ENCODE measurements at places on chromosomes 11 and 22.

GRCh38 chr11:104005234-104005855 is 31.1 kb upstream of the DDI1 start:
- DNase-seq = no peak

DNA sequence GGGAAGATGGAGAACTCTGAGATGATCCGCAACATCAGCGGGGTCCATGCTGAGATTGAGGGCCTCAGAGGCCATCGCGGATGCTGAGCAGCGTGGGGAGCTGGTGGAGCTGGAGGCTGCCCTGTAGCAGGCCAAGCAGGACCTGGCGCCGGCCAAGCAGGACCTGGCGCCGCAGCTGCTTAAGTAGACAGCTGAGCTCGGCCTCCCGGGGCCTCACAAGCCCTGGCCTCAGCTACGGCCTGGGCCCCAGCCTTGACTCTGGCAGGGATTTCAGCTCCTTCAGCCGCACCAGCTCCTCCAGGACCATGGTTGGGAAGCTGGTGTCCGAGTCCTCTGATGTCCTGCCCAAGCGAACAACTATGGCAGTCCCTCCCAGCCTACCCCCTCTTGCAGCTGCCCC is 7.3 kb upstream of the RNASEH2C start:
- DNase-seq = no peak

DNA sequence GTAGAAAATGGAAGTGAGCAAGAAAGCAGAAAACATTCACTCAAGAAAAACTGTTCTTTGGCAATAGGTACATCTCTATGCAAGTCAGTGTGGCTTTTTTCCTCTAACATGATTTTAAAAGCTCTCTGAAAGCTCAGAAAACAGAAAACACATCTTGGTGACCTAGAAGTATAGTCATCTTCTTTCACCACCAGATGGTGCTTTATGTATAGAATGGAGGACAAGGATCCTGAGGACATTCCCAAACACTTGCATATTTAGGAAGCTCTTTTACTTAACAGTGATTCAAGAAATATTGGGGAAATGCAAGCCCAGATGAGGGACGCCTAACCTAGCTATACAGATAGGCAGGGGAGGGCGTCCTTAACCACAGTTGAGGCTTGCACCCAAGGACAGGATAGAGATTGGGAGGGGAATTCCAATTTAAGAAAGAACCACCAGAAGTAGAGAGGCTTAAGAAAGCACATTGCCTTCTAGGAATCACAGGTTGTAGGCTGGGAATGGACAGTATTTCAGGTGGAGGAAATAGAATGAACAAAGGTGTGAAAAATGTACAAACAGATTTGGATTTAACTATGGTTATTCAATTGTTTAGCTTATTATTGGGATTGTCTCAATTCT is 13.8 kb upstream of the CCDC81 start:
- peak; percentile 19 for DNase-seq

DNA sequence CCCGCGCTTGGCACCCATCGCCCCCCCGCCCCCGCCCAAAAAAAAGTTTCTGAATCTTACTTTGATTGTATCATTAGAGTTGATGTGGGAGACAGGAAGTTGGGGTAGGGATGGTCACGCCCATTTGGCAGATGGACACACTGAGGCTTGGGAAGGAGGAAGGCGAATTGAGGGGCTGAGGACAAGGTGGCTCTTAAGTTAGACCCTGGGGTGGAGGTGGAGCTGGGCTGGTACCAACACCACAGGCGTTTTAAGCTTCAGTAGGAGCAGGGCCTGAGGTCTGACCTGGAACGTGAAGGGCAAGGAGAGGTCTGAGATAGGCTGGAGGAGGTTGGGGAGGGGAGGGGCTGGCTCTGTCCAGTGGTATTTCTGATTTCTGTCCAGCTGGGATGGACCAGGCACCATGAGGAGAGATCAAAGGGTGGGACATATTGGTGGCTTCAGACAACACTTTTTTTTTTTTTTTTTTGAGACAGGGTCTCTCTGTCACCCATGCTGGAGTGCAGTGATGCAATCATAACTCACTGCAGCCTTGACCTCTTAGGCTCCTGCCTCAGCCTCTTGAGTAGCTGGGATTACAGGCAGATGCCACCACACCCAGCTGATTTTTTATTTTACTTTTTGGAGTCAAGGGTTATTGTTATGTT is 799 bp upstream of the CDC42BPG start:
- no peak for DNase-seq

GRCh38 chr11:119044708-119045107 is 12.3 kb downstream of the HYOU1 start:
- no peak for DNase-seq

DNA sequence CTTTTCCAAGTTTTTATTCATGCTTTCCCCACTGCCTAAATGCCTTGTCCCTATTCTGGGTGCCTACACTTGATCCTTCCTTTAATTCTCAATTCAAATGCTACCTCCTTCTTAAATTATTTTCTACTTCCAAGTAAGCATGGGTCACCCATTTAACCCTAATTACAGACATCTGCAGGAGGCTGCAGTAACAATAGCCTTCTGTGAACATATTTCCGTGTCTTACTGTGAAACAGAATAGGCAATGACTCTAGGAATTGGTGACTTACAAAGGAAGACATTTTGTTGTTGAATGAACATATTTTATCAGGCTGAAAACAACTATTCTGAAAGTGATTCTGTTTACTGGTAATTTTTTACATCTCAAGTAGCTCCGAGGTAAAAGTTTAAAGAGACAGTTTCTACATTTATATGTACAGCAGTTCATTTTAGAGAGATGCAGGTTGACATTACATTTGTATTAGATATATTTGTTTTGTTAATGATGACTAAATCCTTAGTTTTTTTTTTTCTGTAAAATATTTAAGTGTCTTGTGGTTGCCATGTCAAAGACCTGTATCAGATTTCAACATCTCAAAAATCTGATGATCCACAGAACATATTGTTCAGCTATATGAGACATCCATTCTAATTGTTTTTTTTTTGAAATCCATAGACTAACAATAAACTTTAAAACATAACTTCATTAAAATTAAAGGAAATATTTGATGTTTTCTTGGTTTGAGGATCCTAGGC is 316.8 kb downstream of the CASP12 start:
- DNase-seq = no peak

DNA sequence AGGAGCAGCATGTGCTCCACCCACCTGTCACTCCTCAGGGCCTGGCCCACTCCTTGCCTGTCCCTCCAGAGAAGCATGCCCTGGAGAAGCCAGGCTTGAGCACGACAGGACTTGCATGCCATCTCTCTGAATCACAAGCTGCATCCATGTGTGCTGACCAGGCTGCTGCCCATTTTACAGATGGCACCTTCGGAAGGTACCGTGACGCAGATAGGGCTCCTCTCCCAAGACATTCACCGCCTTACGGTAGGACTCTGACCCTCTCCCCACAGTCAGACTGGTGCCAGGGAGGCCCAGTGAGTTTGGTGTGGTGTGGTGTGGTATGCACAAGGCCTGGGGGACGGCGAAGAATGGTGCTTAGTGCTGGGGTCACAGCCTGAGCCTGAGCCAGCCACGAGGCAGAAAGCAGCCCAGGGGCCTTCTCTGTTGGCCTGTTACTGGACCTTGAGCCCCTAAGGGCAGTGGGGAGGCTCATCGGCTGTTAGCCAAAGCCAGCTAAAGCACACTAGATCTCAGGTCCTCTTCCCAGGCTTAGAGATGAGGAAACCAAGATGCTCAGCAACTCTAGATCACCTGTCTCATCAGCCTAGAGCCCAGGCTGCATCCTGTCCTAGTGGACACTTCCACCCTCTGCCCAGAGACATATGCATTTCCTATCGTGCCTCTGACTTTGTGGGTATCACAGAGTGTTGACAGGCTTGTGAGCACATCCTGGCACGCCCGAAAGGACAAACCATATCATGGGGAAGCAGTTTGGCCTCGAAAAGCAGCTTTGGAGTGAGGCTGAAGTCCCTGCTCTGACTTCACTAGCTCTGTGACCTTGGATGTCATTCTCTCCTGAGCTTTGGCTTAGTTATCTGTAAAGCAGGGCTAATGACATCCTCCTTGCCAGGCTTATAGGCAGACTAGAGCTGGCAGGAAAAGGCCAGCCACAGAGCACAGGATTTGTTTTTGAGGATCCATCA is 17.8 kb downstream of the CYB5R2 start:
- no peak for DNase-seq

DNA sequence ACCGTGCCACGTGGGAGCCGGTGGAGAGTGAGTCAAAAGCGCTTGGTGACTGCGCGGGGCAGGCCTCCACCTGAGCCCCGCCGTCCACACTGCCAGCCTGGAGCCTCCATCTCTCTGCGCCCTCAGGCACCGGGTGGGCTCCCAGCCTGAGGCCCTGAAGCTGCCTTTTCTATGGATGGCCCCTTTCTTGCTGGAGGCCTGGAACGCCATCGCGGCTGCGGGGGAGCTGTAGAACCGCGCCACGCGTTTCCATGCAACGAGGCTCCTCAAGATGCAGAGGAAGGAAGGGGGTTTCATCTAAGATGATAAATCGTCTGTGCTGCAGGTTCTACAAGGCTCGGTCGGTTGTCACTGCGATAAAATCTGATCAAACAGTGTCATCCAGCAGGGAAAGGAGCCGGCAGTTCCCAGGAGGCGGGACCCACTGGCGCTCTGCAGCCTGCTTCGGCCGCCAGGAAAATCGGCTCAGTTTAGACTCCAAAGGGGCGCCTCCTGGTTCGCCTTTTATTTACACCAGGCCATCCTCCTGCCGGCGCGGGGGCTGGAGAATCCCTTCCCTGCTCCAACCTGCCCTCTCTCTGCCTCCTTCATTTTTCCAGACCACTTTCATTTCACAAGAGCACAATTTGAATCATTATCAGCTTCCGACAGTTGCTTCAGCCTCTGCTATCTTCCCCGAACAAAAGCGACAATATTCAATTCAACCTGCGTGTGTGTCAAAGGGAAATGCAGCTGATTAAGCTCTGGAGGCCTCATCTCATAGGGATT is 624.4 kb downstream of the BRD1 start:
- DNase-seq = peak; percentile 0

DNA sequence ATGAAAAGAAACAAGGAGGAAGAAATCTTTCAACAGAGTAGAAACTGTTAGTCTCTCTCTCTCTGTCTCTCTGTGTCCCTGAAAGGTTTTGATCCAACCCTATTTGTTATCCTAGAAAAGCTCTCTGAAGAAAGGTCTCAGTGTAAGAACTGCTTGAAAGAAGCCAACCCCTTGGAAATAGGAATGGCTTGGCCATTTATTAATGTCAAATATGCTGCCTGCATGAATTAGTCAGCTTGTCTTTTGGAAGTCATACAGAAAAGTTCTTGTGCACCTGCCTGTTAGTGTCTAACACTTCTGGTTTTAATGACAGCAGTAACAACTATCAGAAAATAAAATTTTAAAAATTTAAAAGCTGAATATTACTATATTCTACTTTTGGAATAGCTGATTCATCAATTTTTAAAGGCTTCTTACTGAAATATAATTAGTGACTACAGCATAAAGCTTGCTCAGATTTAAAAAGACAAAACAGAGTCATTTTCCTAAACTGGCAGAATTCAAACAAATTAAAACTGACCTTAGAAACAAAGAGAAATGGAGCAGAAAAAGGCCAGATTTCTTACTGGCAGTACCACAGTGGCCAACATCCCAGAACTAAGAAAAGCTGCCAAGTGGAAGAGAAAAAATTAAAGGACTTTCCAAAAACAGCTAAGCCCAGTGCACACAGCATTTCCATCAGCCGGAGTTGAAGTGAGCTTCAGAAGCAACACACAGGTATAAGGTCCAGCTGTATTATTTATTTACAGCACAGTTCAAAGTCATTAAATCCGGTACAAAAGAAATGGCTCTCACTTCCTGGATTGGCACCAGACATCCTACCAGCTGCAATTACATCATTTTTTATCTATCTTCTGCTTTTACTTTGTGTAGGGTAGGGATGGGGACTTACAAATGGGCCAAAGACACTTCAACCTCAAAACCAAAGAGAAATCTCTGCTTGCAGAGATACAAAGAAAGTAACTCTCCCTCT is 76.3 kb downstream of the PRCP start:
- no peak for DNase-seq

GRCh38 chr22:39959640-39960447 is at the start of gene TMA7B:
Gene TMA7B (plus strand): TSS chr22:39960397. CDS start chr22:39964375, 3,978 bp downstream.
- peak; percentile 19 for DNase-seq

DNA sequence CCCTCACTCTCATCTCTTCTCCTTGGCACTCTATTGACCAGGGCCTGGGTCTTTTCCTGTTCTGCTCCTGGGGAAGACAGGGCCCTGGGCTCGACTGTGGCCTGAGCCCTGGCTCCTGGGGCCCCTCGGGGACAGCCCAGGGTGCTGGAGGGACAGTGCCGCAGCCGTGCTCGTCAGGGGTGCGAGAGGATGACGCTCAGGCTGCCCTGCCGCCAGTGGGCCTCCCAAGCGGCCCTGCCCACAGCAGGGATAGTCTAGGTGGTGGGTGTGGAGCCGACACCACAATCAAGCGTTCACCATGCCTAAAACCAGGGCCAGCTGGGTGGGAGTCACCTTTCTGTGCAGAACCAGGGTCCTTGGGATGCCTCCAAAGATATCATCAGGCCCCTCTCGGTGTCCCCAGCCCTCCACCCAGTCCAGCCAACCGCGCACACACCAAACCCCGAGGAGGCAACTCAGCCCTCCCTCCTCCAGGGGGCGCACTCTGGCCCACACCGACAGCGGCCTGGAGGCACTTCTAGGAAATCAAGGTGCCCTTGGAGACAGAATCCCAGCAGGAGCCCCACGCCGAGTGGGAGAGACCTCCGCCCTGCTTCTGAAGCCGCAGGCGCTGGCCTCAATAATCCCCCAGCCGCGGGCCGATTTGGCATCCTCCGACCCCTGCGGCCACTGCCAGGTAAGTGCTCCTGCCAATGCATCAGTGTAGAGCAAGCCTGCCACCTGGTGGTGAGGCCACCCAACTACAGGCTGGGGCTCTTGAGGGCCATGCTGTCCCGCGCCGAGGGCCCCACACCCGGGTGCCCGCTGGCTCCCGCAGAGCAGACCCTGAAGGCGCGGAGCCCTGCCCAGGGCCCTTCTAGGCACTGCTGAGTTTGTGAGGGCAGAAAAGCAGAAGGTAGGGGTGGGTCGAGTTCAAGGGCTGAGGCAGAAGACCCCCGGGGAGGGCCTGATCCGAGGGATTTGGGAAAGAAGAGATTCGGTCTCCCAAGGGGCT is 496.4 kb downstream of the BUD13 start:
- peak; percentile 64 for DNase-seq

- DNase-seq = no peak
Measured at GRCh38 chr22:19851291-19852176, 3.1 kb downstream of the GNB1L start.

- peak; percentile 62 for DNase-seq
Measured at GRCh38 chr22:46072110-46072881, 78.0 kb upstream of the PPARA start.

DNA sequence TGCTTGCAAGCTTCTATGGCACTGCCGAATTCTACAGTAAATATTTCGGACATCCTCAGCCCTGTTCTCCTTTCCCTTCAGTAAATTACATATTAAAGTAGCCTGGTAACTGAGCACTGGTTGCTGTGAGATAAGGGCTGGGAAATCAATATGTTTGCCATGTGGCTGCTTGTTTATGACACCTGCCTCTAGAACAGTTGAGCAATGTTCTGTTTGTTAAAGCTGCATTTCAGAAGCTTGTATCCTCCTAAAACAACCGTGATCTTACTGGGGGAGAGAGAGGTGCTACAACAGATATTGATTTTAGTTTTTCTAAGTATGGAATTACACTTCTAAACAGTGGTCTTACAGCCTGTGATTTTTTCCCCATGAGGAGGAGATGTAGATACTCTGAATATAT is 39.4 kb downstream of the ZBTB16 start:
- no peak for DNase-seq
